T-helper 1 cell (primary cell): ENCODE measurements at places on chromosomes 4 and X.

GRCh38 chrX:42398967-42399631 is 378.9 kb downstream of the PPP1R2C start:
- no peak for DNase-seq

GRCh38 chrX:47540754-47541538 is 20.1 kb upstream of the ARAF start:
- DNase-seq, result no peak

GRCh38 chr4:159719531-159719930 is 616.7 kb downstream of the RAPGEF2 start:
- DNase-seq, result no peak

DNA sequence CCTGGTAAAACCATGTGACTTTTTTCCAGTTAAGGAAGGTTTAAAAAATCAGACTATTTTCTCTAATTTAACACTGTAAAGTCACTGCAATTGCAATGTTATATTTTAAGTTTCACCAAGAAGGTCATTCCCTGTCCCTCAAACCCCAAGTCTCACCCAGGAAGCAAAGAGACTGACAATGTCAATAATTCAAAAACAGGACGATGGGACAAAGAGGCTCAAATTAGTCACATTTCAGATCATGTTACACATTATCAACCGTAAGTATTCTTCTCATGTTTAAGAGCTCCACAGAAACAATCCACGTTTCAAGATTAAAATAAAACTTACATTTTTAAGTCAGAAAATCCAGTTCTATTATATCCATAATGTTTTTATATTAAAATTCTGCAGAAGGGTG is 13.2 kb downstream of the SHISA3 start:
- DNase-seq, result no peak

GRCh38 chrX:119778829-119779228 is 12.6 kb downstream of the RPL39 start:
- no peak for DNase-seq

DNA sequence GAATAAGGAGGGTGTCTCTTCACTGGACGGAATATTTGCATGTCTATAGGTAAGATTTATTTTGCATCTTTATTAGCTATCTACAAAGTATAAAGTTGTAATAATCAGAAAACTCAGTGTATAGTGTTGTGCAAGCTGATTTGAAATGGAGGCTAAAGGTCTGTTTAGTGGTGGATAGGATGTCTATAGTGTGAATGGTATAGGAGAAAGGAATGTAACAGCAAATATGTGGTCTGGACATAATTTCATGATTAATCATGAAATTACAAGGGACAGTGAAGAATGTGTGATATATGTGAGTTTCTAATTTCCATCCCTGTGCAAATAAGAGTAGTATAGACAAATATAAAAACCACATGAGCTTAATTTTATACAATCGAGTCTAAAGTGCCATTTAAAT is 79.3 kb upstream of the CAMK2D start:
- DNase-seq, result no peak

DNA sequence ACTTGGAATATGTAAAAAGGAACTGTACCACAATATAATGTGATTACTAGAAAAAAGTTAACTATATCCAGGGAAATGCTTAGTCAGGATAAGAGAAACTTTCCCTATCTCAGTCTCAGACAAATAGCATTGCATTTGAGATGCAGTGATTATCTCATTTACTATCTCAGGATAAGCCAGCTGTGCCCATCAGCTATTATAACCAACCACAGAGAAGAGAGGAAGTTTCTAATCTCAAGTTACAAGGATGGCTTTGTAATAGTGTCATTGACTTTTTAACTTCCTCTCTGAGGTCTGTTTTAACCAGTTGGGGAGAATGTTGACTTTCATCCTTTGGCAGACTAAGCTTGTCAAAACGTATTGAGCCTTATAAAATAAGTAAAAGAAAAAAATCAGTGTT is 56.5 kb downstream of the SNX25 start:
- peak; percentile 54 for DNase-seq

GRCh38 chrX:130415201-130415600 is 13.4 kb downstream of the RBMX2 start:
- no peak for DNase-seq

DNA sequence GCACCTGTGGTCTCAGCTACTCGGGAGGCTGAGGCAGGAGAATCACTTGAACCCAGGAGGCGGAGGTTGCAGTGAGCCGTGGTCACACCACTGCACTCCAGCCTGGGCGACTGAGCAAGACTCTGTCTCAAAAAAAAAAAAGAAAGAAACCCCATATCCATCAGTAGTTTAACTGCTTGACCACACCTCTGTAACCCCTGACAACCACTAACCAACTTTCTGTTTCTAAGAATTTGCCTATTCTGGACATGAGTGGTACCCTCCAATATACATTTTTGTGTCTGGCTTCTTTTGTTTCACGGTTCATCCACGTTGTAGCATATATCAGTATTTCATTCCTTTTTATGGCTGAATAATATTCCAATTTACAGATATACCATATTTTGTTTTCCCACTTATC is 9.1 kb downstream of the PPAT start:
- no peak for DNase-seq

- DNase-seq, result no peak
Observed at GRCh38 chr4:10983268-10983667, 298.7 kb upstream of the CLNK start.

- DNase-seq, result peak; percentile 80
Observed at GRCh38 chr4:121950212-121950679, 1.6 kb downstream of the TRPC3 start.

DNA sequence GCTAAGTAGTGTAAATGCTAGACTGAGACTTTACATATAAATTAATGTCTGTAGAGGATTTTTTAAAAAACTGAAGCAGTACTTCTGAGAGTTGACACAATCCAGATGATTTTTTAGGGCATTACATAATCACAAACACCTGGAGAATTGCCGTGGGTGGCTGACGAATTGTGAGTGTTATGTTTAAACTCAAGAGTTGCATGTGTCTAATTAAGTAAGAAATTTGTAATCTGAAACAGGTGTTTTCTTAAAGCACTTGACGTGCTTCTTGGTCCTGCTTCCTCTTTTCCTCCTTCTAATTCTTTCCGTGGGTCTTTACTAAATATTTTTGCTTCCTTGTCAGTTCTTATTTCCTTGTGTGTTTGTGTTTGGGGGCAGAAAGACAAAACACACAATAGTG is 27.8 kb downstream of the PIR start:
- no peak for DNase-seq

- DNase-seq, result no peak
Observed at GRCh38 chr4:37837446-37837845, 11.0 kb downstream of the PGM2 start.

- no peak for DNase-seq
Observed at GRCh38 chrX:139201924-139202323, 328.6 kb upstream of the F9 start.

GRCh38 chr4:33658971-33659370 is 2585.3 kb downstream of the ARAP2 start:
- DNase-seq, result no peak
